Stimulated activated CD4-positive, alpha-beta T cell treated with anti-CD3 and anti-CD28 coated beads, Interleukin-4, amount 100 ng/mL, for 4 hours (primary cell): ENCODE measurements at places on chromosomes 4 and X.

DNA sequence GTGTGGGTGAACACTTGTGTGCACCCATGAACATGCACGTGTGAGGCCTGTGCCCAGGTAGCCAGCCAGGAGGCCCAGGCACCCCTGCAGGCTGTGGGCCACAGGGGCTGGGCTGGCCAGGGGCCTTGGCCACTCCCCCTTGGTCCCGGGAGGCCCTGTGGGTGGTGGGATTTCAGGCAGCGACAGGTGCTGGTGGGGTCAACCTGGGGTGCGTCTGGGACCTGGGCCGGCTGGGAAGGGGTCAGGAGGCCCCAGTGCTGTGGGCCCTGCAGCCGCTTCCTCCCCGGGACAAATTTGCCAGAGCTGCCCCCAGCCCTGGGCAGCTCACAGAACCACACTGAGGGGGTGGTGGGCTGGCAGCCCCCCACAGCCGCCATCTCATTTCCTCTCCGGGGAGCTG, 7.9 kb downstream of the FGFRL1 start:
- DNase-seq, result no peak

DNA sequence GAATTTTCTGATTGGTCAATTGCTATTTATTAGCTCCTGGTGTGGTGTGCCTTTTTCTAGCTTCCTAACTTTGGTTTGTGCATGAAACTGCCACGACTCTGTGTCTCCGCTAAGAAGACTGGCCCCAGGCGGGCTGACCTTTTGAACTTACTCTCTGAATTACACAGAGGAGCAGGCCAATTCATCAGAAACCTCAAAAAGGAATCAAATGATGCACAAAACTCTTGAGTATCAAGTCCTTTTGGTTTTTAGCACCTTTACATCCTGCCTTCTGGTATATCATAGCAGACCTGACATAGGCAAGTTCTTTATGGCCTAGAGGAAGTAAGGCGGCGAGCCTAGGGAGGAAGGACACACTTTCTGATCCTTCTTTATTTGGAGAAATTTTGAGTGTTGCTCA, 17.6 kb downstream of the TKTL1 start:
- no peak for DNase-seq

DNA sequence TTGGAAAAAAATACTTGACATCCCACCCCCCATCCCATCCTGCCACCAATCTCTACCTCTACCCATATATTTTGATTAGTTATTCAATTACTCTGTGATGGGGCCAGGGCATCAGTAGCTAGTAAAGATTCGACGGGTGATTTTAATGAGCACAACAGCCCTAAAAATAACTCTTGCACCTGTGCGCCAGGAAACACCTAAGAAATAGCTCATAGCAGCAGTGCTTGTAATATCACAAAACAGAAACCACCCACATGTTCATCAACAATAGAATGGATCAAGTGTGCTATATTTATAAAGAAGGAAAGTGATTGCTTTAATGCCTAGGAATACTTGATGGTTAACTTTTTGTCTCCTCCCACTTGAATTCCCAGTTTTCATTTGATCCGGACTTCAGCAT, 225.6 kb upstream of the LCORL start:
- DNase-seq, result no peak

GRCh38 chrX:5876984-5877596, 351.6 kb downstream of the NLGN4X start:
- DNase-seq, result no peak

DNA sequence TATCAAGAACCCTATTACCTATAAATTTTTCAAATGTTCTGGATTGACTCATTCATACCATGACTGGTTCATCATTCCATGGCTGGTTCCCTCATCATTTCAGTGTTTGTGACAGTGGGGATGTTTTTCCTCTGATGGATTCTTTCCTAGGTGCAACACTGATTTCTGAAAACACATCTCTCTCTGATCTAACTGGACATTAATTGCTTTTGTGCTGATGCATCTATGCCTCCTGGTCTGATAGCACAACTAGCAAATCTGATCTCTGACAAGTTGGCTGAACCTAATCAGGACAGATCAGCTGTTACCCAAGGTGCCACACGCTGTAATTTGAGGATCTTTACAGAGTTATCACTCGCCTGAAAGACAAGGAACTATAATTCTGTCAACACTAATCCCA, 140.2 kb downstream of the LDB2 start:
- DNase-seq, result no peak

GRCh38 chr4:181834071-181834470, 409.1 kb upstream of the TENM3 start:
- DNase-seq, result no peak

GRCh38 chrX:114615765-114616164, 31.9 kb downstream of the HTR2C start:
- DNase-seq, result no peak

GRCh38 chr4:61225656-61226055, 25.5 kb downstream of the ADGRL3 start:
- no peak for DNase-seq

- DNase-seq, result no peak
Measured at GRCh38 chr4:126937846-126938422, 694.8 kb upstream of the INTU start.

DNA sequence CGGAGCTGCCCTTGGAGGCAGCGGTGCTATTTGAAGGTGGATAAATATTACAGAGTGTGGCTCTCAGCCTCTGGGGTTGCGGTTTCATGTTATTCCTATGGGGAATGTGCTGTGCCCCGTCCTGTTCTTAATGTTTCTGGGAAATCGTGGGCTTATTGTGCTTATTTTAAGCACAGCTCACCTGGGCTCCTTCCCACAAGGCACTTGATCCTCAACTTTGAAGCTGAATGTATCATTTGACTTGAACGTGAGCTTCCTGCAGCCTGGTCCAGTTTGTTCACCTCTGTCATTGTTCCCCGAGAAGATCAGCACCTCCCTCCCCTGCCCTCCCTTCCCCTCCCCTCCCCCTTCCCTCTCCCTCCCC, 3.9 kb downstream of the SORCS2 start:
- no peak for DNase-seq

DNA sequence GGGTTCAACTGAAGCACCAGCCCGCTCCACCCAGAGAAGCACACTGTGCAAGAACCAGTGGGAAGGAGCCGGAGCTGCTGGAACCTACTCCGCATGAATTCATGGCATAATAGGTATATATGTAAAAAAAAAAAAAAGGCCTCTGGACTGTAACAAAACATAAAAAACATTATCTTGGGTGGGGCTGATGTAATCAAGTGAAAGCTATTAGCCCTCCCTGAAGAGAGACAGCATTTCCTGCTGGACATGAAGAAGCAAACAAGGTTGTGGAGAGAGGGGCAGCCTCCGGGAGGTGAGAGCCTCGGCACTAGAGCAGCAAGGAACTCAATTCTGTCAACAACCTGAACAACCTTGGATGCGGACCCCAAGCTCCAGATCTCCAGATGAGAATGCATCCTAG, 50.7 kb downstream of the PLAC1 start:
- no peak for DNase-seq

GRCh38 chr4:48244665-48245064, 25.0 kb downstream of the TEC start:
- DNase-seq, result no peak

DNA sequence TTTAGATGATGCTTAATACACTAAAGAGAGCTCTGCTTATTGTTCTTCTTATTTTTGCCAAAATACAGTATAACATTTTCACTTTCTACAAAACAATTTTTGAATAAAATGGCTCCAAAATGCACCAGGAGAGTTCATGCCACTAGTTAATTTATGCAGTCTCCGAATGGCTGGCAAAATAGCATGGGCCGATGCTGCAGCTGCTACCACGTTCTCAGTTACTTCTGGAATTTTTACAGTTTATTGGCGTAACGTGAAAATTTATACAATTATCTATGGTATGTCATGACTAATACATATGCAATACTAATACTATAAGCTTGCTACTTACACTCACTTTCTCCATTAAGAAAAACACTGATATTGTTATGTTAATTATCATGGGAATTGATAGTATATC, 16.5 kb downstream of the KLHL13 start:
- no peak for DNase-seq

- no peak for DNase-seq
Measured at GRCh38 chr4:88008122-88008742, 797 bp downstream of the PKD2 start.

DNA sequence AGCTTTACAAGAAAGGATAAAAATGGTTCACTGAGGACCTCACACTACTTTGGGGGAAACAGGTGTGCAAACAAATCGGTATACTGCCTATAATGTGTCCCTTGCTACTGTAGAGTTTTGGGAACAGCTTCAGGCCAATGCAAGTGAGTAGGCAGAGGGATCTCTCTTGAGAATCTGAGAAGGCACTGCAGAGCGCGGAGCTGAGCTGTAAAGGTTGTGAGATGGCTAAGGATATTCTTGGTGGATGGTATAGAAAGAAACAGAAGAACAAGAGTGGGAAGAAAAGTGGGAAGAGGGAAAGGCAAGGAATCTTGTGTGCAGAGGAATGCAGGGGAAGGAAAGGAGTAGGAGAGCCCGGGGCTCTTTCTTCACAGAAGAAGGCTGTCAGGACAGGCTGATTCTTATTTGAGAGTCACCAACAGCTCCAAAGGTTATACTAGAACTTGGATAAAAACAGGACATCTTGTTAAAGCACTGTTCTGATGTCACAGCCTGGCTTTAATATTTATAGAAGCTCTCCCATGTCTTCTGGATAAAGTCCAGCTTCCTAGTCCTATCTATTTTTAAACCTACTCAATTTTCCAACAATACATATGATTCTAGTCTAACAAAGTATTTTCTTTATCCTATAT, 985.6 kb upstream of the HS3ST1 start:
- DNase-seq, result no peak

DNA sequence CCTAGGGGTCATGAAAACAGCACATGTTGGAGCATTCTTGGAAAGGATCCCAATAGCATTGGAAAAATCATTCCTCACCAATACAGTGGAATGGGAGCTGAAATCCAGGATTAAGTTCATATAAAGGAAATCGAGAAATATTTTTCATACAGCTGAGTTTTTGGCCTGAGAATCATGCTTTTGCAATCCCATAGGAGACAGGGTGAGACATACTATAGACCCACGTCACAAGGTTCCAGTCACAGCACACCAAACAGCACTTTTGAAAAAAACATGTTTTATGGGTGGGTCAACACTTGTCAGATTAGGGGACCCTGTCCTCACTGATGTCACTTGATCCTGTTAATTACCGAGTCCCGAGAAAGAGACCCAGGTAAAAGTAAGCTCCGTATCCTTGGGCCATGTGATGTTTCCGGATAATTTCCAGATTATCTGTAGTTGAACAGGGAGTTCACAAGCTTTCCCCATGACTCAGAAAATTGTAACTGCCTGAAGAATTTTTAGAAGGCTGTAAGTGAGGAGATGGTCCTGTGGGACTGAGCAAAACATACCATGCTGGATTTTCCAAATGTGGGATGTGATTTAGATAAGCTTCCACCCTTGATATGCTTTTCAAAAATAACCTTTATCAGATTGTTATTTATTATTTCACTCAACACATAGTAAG, 80.9 kb upstream of the TLR3 start:
- DNase-seq, result no peak

- no peak for DNase-seq
Measured at GRCh38 chrX:38271154-38271716, 50.6 kb upstream of the SRPX start.

- peak; percentile 37 for DNase-seq
Measured at GRCh38 chrX:133985164-133985966, at the start of gene GPC3. GPC3 (minus strand) TSS chrX:133985594.
